Activated T-cell treated with anti-CD3 and anti-CD28 coated beads for 24 hours (primary cell): ENCODE measurements at places on chromosomes 4 and X.

- DNase-seq: no peak
Measured at GRCh38 chrX:101237041-101237440, 17.5 kb downstream of the DRP2 start.

DNA sequence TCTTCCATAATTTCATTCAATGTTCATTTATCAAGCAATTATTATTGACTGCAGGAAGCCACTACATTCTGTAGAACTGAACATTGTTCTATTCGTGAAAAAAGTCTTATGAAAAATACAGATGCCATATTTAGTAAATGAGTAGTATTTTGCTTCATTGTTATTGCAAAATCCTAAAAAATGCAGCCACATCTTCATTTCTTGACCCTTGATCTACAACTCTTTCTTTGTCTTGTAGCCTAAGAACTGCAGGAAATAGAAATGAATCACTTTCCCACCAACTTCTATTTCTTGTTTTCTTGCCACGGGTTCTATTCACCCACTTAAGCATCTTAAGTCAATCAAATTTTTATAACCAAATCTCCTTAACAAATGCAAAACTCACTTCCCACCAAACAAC, 63.3 kb downstream of the KCNIP4 start:
- no peak for DNase-seq

- DNase-seq: no peak
Measured at GRCh38 chrX:132271311-132271778, 52.1 kb upstream of the RAP2C start.

DNA sequence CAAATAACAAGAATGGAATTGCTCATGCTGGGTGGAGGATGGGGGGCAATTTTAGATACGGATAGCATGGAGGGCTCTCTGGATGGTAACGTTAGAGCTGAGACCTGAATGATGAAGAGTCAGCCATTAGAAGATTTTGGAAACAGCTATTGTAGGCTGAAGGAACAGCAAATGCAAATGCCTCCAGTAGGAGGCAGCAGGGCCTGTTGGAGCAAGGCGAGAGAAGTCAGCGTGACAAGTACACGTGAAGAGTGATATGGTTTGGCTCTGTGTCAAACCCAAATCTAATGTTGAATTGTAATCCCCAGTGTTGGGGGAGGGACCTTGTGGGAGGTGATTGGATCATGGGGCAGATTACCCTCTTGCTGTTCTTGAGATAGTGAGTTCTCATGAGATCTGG, 59.3 kb upstream of the SOD3 start:
- DNase-seq: no peak

DNA sequence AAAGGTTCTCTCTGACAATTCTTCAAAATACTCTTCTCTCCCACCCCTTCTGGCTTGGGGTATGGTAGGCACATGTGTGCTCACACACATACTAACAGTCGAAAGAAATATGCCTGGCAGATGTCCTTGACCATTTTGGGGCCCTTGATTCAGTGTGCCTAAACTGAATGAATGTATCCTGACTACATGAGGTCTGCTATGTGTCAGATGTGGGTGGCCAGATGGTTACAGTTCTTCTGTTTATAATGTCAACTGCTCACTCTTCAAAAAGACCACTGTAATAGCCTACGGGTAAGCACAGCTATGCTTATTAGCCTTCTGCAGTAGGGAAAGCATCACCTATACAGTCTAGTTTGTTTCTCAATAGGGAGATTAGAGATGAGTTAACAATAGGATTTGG, 63.7 kb upstream of the VEGFC start:
- no peak for DNase-seq

- no peak for DNase-seq
Measured at GRCh38 chr4:129783596-129783995, 687.6 kb downstream of the C4orf33 start.

DNA sequence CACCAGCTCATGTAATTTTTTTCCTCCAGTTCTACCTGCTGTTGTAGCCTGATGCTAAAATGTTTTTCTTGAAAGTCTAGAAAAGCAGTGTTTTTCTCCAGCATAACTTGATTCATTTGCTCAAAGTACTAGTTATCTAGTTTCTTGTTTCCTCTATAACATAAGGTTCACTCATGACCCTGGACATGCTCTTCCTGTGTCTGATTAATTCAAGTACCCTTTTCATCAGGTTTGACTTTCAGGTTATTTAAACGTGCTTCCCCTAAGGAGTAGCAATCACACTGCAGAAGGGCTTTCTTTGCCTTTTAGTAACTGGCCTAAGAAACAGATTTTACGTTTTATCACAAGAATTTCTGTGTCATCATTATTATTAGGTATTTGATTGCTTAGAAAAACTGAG, 66.8 kb upstream of the EGFL6 start:
- DNase-seq: no peak

GRCh38 chrX:11952176-11952720, 186.0 kb upstream of the FRMPD4 start:
- no peak for DNase-seq

DNA sequence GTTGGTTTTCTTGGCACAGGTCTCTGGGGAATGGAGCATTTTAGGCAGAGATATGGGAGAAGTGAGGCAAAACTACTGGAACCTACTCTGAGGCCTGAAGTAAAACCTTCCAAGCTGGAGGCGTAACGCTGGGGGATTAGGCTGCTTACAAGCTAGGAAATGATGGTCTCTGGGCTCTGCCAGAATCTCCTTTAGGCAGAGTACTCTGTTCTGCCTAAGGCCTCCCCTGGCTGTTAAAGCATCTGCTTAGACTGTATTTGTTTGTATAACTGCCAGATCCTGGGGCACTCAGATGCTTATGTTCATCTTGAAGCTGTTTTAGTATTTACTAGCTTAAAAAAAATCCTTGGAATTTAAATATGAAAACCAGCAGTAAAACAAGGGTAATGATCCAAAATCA, 822.2 kb downstream of the RPA4 start:
- no peak for DNase-seq

- DNase-seq: no peak
Measured at GRCh38 chrX:67648361-67648760, 104.5 kb downstream of the AR start.

DNA sequence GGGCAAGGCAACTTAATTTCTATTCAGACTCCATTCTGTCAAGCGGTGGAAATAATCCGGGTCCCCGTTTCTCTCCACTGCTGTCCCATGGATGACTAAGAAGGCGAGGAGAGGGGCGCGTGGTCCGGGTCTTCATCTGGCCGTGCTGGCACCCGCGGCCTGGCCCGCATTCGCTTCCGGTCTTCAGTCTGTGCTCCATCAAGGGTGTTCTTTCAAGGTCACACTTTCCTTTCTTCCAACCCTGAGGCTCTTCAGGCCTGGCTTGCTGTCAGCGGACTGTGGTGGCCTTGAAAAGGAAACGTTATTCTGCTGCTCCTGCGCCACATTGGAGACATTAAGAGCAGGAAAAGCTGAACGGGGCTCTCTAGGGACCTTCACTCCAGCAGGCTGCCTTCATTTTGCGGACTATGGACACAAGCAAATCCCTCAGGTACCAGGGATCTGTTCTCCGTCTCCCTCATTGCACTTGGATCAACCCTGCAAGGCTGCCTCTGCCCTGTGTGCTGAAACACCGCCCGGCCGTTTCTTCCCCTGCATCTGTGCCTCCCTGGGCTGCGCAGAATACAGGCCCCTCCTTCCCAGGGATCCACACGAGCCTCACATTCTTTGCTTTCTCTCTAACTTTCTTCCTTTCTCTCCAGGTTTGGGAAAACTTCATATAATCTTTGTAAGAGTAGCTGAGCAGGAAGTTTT, 5.7 kb upstream of the SLC25A4 start:
- no peak for DNase-seq

- DNase-seq: no peak
Measured at GRCh38 chr4:84967243-84967690, 777 bp upstream of the WDFY3 start.

DNA sequence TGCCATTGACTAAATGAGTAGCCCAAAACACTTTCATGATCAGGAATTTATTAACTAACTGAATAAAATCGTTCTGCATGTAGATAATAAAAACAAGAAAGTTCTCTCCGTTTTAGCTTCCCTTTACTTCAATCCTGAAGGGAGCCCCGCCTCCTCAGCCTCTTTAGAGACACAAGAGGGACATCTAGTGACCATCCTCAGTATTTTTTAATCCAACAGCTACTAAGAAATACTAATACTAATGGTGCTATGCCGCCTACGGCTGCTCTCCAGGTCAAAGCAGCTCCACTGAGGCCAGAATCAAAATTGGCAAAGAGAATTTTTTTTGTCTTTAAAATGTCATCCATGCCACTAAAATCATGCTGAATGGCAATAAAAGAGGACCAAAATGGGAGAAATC, 3.2 kb upstream of the PCDH19 start:
- no peak for DNase-seq

GRCh38 chrX:47607091-47607490, 12.6 kb downstream of the SYN1 start:
- no peak for DNase-seq

DNA sequence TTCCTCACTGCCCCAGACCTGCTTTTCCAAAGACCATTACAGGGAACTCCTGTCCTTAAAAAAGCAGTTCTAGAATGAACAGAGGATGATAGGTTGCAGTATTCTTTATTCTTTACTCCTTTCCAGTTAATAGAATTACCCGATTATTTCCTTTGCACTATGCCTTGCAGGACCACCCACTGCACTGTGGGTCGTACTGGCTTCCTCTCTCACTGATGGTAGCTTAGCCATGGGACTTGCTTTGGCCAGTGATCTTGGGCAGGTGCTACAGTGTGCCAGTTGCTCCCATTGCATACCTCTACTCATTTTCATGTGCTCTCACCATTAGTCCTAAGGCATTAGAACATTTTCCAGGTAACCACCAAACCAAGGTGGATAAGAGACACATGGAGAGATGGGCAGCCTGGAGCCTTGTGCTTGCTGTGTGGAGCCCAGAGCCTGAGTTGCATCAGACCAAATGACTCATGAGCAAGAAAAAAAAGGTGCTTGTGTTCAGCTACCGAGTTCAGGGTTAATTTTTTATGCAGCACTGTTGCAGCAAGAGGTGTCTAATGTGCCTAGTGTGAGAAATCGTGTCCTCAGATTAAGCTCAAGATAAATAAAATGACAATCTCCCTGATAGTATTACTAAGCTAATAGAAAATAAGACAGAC, 7.6 kb upstream of the UNC5C start:
- no peak for DNase-seq

DNA sequence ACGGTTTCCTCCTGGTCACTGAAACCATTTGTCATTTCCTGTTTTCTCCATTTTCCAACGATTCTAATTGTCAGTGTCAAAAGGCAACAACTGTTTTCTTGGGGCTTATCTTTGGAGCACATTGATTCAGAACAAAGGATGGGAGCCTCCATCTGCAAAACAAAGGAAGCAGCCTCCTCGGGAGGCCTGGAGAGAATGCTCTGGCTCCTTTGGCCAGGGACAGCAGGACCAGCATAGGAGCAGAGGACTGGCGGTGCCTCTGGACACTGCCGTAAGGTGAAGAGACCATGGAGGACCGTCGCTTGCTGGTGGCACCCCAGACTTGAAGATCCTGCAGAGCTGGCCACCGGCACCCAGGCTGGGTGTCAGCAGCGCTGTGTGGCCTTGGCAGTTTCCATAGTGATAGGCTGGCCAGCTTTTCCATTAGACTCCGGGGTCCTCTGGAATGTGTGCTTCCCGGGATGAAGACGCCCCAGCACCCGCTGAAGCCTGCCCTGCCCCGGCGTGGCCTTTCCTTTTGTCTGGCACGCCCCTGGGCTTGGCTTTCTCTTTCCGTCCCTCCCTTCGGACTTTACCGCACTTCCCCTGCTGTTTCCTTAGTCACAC, 61.1 kb upstream of the MTM1 start:
- no peak for DNase-seq

- no peak for DNase-seq
Measured at GRCh38 chr4:153156263-153156662, 48.0 kb upstream of the TRIM2 start.

- no peak for DNase-seq
Measured at GRCh38 chrX:133437356-133437755, 22.1 kb upstream of the GPC4 start.

DNA sequence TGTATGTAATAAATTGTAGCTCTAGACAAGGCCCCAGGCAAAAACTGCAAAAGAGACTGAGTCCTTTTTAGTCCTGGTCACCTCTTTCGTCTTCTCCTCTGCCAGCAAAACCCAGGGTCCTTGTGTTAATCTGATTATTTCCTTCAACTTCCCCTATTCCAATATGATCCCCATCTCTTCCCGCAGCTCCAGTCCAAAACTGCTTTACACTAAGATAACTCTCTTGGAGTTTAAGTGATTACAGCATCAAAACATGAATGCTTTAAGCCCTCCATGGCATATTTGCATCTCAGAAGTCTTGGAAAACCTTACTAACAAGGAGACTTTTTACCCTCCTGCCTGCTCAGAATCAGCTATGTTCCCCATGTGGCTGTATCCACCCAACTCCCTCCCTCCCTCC, 59.3 kb downstream of the MAGEA1 start:
- DNase-seq: no peak

DNA sequence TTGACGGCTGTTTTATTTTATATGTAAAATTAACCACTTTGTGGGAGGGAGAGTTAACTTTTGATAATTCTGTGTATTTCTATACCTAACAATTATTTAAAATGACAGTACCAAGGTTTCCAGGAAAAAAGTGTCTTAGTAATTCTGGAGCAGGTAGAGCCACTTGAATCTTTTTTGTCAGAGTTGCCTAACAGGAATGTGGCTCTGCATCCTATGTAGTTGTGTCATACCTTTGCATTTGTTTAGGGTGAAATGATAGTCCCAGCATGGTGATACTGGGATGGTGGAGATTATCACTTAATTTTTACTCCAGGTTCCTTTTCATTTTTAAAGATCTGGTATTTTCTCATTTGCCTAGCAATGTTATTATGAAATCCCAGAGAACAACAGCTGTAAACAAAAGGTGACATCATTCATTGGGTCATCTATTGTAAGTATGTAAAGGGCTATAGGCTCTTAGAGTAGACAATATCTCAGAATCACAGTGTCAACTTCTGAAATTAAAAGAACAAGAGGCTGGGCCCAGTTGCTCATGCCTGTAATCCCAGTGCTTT, 9.6 kb downstream of the SGMS2 start:
- no peak for DNase-seq

- no peak for DNase-seq
Measured at GRCh38 chrX:22742174-22742573, 257.6 kb upstream of the DDX53 start.

DNA sequence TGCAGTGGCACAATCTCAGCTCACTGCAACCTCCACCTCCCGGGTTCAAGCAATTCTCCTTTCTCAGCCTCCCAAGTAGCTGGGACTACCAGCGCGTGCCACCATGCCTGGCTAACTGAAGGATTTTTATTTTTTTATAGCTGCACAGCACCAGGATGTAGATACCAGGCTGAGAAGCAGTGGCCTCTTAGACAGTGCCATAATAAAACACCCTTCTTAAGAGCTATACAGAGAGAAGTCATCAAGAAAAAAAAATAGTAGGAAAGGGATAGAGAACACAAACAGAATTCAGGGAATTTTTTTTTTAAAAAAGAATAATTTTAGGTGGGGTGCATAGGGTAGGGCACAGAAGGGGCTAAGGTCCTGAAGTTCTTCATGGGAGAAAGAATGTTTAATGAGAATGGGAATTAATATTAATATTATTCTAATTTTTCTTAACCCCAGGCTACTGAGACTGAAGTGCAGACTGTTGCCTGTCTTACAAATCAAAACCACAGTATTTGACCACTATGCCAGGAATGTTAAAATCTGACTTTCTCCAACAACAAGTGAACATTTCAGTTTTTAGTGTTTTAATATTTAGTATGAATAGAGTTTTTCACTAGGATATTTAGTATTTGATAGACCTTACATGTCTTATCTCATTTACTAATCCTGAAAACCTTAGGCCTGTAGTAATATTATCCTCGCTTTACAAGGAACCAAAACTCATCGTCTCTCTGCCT, 146.7 kb downstream of the KCNIP4 start:
- no peak for DNase-seq
